Stimulated activated CD8-positive, alpha-beta memory T cell treated with anti-CD3 and anti-CD28 coated beads, Interleukin-15, amount 100 ng/mL, for 24 hours (primary cell): ENCODE measurements at places on chromosomes 5 and 9.

DNA sequence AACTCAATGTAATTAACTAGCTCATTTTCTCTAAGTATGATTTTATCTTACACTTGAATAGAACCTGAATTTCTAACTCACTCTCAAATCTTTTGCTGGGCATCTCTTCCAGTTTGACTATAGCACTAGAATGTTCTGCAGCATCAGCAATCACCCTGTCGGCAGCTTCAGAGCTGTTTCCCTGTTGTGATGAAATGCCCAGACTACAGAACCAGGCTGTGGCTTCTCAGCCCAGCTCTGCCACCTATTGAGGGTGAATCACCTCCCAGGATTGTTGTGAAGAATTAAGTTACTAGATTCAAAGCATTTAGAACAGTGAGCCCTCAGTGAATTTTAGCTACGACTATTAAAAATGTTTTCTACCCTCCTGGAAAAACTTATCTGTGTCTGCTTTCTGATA is 90.4 kb upstream of the ANKRD55 start:
- no peak for DNase-seq

DNA sequence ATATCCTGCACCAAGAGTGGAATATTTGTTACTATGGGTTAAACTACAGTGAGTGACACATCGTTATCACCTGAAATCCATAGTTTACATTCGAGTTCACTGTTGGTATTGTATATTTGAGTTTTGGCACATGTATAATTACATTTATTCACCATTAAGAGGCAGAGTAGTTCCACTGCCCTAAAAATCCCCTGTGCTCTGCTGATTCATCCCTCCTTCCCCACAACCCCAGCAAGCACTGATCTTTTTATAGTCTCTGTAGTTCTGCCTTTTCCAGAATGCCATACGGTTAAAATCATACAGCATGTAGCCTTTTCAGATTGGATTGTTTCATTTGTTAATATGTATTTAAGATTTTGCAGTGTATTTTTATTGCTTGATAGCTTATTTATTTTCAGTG is 495.2 kb downstream of the DIRAS2 start:
- no peak for DNase-seq

GRCh38 chr5:158135682-158136179 is 276.8 kb upstream of the CLINT1 start:
- DNase-seq = no peak

DNA sequence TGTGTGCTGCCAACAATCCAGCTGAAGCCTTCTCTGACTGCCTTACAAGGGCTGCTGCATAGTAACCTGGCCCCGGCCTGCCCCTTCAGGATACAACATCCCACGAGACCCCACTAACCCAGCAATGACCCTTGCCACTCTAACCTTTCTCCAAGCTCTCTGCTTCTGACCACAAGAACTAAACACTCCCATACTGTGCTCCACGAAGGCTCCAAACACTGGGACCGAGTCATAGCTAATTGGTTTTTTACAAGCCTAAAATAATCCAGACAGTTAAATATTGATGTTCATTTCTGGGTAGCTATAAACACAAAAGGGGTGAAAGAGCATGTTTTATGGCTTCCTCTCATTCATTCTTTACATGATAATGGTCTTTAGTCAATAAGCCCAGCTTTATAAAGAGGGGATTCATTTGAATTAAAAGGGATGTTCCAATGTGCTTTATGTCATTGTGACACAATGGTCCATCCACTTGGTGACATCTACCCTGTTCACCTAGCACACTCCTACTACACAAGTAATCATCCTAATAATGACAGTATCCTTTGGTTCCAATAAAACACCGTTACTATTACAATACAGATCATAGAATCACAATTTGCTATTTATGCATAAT is 16.2 kb upstream of the TLE4 start:
- no peak for DNase-seq

DNA sequence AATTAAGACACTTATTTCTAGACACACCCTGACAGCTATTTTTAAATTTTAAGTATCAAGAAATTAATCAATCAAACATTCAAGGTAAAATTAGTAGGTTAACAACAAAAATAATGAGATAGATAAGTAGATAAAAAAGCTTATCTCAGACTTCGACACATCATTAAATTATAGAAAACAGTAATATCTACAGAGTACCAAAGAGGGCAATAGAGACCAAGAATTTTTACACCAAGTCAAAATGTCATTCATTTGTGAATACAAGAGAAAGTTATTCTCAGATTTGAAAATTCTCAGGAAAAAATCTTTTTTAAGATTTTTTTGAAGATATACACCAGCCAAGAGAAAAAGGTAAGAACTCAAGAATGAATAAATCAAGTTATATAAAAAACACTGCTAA is 445.6 kb downstream of the ACTL7B start:
- DNase-seq = no peak

- no peak for DNase-seq
These were observed 30.2 kb upstream of the SMIM23 start for GRCh38 chr5:171755354-171755821.

DNA sequence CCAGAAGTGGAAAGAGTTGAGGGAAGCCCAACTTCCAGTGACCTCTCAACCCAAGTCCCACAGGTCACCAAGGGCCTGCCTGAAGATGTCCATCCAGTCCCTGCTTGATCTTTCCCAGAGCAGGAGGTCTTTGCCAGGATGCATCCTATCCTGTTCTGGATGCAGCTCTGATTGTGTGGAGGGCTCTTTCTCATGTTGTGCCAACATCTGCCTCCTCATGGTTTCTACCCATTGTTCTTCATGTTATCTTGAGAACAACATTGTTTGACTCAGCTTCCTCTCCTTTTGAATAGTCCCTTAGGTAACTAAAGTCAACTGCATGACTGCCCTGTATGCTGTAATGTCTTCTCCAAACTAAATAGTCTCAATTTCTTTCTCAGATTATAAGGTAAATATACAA is 169.3 kb downstream of the CCDC192 start:
- no peak for DNase-seq

GRCh38 chr9:4590430-4591122 is 71.5 kb upstream of the PLPP6 start:
- DNase-seq = no peak

- DNase-seq = no peak
These were observed 1509.0 kb downstream of the MAT2B start for GRCh38 chr5:165014439-165014838.

DNA sequence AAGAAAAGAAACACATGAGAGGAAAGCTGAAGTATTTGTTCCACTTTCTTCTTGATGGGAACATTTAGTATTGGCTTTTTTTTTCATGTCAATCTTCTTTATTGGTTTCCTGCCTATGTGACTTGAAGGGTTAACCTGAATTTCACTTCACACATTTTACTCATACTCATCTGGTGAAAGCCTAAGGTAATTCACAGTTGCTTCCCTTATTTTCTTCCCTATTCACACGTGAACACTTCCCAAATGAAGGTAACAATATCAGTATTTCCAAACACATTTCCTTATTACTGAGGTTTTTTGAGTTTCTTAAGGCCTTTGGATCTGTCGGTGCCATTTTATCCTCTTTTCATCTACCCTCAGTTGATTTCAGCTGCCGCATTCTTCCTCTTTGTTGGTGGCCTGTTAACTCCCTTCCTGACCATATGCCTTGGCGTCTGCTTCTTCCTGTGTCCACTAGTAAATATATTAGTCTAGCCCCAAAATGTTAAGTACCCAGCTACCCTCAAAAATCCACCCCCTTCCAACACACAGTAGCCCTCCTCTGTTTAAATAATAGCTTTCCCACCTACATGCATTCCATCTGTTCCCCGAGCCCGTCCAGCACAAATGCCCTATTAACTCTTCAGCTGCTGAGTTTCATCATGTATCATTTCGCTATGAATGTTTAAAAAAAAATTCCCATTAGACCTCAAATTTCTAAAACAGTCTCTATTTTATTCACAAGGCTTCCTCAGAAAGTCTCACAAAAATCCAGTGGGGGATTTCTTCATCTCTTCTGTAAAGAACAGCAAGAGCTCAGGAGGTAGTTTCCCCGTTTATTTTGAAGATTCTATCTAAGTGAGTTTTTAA is 97.3 kb downstream of the USP20 start:
- no peak for DNase-seq

DNA sequence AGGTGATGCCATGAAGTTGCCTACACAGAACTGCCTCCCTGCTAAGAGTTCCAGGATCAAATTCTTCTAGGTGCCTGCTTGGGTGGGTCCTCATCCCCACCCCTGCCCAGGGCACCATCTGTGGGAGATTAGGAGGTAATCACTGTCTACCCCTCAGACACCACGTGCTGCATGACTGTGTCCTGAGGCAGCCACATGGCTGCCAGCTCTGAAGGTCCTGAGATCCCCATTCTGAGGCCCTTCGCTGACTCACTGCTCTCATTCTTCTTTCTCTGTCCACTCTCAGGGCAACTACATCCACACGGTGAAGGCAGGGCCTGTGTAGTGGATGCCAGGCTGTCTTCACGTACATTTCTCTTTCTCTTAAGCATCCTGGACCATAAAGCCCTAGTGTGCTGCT is 222.9 kb upstream of the ANKRD55 start:
- DNase-seq = no peak

DNA sequence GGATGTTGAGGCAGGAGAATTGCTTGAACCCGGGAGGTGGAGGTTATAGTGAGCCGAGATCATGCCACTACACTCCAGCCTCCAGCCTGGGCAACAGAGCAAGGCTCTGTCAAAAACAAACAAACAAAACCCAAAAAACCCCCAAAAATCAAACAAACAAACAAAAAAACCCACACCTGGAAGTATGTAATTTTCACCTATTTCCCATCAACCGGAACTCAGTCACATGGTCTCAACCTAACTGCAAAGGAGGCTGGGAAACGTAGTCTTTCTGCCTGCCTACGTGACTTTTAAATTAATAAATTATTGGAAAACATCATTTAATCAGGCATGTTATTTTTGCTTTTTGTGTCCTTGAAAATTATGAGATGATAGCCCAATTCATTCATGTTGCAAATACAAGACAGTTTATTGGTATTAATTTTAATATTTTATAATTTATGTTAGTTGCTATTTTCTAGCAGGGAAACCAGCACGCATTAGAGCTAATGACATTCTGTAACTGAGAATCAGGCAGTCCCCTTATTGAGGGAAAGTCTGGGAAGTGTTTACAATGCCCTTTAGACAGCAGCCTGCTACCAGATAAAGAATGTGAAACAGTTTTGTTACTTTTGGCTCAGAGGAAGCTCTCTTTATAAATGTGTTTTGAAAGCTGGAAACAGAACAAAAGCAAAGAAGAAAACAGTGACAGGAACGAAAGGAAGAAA is 110.3 kb downstream of the NXNL2 start:
- no peak for DNase-seq

GRCh38 chr9:79896390-79896980 is 324.7 kb downstream of the TLE4 start:
- no peak for DNase-seq

DNA sequence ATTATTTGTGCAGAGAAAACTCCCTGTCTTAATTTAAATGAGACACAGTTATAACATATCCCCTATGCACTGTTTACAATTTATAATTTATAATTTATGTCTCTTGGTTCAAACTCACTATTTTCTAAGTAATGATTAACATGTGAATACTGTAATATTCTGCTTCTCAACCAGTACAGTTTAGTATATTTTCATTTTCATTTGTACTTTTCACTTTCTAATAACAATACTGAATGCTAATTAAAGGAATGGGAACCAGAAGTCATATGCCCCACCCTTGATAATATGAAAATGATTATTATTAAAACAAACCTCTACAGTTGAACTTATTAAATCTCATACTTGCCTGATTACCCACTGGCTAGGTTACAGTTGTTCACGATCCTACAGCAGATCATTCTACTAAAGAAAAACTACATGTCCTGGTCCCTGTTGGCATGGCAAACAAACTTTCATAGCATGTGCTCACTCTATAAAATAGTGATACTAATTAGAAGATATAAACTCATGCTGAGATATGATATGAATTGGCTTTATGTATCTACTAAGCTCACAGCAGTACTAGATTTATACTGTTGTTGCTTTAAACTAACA is 66.4 kb downstream of the POU5F2 start:
- DNase-seq = no peak

- DNase-seq = no peak
These were observed 120.1 kb upstream of the GAS1 start for GRCh38 chr9:87067426-87067825.

DNA sequence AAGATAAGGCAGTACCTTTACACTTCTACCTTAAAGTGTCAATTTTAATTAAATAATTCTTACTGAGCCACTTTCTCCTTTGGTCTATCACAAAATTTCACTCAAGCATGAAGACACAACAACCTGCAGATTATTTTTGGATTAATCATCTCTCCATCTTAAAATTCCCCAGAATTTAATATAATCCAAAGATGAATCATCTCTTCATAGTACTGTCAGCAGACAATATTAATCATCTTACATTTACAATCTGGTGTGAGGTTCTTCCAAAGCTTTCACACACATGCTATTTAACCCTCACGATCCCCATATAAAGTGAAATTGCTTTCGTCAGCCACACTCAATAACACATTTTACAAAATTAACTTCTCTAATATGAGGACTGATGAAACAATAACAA is 43.0 kb downstream of the LHFPL2 start:
- DNase-seq = no peak

- DNase-seq = no peak
These were observed 155.7 kb upstream of the PAPPA start for GRCh38 chr9:115997923-115998322.

GRCh38 chr9:124358631-124359030 is 56.6 kb downstream of the PSMB7 start:
- no peak for DNase-seq

- DNase-seq = no peak
These were observed 5.9 kb downstream of the DPYSL3 start for GRCh38 chr5:147504011-147504410.

DNA sequence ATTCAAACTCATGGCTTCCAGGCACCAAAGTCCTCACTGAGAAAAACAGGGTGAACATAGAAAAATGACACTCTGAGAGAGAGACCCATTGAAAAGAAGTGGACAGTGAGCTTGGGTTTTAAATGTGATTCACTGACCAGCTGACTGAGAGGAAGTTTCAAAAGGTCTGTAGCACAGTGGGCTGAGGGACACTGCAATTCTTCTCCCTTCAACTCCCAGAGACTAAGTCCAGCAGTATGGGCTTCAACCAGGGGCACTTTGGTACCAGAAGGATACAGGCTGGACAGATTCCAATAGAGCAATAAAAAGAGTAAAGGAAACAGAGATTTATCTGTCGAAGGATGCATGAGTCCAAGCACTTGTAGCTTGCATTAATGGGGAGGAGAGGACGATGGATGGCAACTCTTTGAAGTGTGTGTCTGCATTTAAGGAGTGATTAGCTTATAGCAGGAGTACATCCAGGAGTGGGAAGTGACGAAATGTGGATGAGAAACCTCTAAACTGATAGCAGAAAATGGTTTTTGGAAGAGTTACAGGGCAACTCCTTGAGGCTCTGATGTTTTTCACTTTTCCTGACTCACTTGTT is 117.0 kb upstream of the ANKRD55 start:
- no peak for DNase-seq

DNA sequence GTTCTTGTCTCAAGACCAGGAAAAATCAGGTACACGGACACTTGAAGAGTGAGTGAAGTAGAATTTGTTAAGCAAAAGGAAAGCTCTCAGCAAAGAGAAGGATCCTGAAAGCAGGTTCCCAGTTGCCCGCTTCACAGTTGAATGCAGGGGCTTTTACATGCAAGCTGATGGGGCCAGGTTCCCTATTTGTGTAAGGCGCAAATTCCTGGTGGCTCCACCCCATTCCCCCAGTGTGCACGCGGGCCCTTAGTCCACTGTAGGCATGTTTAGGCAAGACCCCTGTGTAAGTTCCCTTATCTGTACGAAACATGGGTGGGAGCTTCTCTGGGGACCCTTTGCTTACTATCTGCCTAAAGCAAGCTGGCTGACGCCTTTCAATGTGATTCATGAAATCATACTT is 2.7 kb upstream of the AGTPBP1 start:
- no peak for DNase-seq

- peak; percentile 24 for DNase-seq
These were observed at the start of gene MZB1 for GRCh38 chr5:139389701-139390638. Gene MZB1, minus strand, starts transcription at chr5:139389913. Its CDS starts 57 bp downstream, at chr5:139389856.
